Nephron progenitor cell (in vitro differentiated cells): ENCODE measurements at places on chromosomes 2 and 18.
A peak's percentile ranks its signal among the peaks of the same experiment; 100 is the strongest.

GRCh38 chr2:54531558-54531957 lies 75.4 kb downstream of the SPTBN1 start:
- no peak for DNase-seq

GRCh38 chr2:203648273-203648672 lies 58.2 kb upstream of the CD28 start:
- no peak for DNase-seq

- DNase-seq: no peak
These were observed 202.4 kb downstream of the INSIG2 start for GRCh38 chr2:118290411-118291250.

DNA sequence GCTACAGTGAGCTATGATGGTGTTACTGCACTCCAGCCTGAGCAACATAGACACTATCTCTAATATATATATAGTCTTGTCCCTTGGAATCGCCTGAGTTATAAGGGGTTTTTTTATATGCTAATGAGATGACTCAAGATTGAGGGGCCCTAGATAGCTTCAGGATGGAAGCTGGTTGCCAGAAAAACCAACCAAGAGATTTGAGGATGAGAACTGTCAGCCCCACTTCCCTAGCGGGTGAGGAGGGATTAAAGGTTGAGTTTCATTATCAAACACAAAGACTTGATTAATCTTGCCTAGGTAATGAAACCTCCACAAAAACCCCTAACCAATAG lies 12.6 kb upstream of the GALM start:
- DNase-seq: no peak

DNA sequence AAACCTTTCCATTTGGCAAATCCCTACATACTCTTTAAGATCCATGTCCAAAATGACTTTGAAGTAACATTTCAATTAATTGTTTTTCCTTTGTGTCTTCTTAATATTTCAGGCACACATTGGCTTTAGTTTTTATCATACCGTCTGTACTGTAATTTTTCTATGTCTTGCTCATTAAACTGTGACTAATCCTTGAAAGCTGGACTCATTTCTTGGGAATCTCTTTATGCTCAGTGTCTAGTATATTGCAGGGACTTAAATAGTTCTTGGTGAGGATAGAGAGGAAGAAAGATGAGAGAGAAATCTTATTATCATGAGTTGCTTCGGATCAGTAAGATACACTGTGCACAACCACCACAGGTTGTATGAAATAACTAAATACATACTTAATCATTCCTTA lies 448.3 kb upstream of the ST6GAL2 start:
- DNase-seq: no peak

GRCh38 chr2:11430729-11431128 lies 35.2 kb downstream of the E2F6 start:
- no peak for DNase-seq

DNA sequence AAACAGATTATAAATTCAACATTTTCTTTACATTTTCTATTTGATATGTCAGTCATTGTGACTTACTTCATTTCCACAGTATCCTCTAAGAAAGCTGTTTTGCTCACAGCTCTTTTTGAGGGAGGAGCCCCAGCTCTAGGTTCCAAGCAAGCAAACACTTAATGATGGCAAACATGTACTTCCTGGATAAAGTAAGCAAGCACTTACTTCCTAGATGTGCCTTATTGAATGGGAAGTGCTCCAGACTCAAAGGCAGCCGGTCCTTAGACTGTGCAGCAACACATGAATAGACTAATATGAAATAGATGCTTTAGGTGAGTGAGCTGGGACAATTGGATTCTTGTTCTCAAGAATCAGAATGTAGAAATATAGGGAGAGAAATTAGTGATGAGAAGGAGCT lies 2149.8 kb upstream of the PIK3C3 start:
- no peak for DNase-seq

- no peak for DNase-seq
These were observed 61.3 kb downstream of the NCKAP5 start for GRCh38 chr2:133506996-133507395.

DNA sequence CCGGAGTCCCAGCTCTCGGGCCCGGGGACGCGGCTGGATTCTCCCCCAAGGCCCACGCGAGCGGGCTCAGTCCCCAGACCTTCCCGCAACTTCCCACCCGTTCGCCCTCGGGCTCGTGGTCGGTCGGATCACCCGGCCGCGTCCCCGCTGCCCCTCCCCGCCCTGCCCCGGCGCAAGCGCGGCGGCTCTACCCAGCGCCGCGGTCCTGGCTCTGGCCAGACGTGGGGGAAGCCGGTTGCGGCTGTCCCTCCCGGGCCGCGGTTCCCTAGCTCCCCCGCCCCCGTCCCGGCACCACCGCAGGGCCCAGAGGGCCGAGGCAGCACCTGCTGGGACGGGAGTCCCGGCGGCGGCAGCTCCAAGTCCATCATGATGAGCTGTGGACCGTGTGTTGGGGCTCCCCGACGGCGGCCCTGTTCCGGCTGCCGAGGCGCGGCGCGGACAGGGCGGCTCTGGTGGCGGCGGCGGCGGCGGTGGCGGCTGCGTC lies 276 bp downstream of the NFE2L2 start:
- DNase-seq: peak; percentile 61

GRCh38 chr2:71212336-71212735 lies 14.6 kb downstream of the PAIP2B start:
- no peak for DNase-seq
